ENCODE measurements at places on chromosomes 3 and 15. TPM values are rescaled to one million over a fixed set of nuclear protein-coding genes. Genes with fewer than 3 reads are reported as not detected.

LRRIQ4 gene
- not detected for total RNA-seq

TGM5 gene
- not detected for total RNA-seq

FETUB gene
- total RNA-seq: not detected

RSL24D1 gene
- 36.8 TPM for total RNA-seq

GOLGA8R gene
- total RNA-seq: 1.1 TPM

DUOXA1 gene
- not detected for total RNA-seq

GRM2 gene
- total RNA-seq: 0.20 TPM

IMPG2 gene
- total RNA-seq: not detected

A4GNT gene
- not detected for total RNA-seq
